Right renal cortex interstitium (tissue), 3 donors: ENCODE measurements at places on chromosomes 11 and 22.

DNA sequence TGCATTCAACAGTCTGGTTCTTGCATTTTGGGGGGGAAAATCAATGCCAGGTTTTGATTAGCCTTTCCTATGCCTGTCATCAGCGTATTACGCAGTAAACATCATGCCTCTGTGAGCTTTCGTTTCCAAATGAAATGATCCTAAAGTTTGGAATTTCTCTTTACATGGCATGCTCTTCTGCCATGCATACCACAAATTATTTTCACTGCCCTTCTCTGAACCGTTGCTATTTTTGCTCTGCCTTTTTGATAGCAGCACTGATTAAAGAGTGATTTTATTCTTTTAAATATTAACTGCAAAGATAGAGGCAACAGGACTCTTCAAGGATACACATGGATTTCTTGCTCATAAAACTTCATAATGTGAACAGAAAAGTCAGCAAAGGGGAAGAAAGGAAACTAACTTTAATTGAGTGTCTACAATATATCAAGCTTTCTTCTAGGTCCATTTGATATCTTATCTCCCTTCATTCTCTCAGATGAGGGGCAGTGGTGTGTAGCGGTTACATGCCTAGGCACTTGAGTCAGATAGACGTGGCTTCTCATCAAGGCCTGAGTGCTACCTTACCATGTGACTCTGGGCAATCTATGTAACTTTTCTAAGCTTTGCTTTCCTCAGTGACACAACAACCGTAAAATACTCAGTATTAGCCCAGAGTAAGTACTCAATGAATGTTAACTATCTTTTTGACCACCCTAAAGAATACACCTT lies 25.0 kb upstream of the FZD4 start:
- no peak for DNase-seq

DNA sequence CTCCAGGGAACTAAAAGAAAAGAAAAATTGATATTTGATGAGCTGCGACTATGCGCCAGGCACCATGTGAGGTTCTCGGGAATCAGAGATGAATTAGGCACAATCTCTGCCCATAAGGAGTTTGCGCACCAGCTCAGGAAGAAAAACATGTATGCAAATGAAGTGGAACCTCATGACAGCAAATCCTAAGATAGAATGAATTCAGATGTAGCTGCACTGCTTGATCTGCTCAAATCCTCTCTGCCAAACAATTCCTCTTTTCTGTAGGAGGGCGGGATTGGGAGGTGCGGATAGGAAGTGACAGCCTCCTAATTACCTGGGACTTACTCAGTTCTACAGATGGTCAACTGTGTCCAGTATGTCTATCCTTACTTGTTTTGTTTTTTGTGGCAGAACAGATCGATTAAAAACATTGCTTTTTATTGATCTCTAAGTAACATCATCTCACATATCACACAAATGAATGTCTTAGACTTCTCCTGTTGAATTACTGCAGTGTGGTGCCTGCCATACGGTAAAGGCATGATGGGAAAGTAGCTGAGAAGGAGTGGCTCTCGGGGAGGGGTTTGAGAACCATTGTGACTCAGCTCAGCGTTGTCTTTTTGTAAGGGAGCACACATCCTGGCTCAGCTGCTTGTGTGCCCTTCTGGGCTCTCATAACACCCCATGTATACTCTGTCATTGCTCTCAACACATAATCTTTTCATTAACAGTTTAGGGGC lies 13.9 kb downstream of the CRTAM start:
- no peak for DNase-seq

GRCh38 chr11:77589181-77589520 lies 602 bp upstream of the AQP11 start:
- peak; percentile 10 for DNase-seq

DNA sequence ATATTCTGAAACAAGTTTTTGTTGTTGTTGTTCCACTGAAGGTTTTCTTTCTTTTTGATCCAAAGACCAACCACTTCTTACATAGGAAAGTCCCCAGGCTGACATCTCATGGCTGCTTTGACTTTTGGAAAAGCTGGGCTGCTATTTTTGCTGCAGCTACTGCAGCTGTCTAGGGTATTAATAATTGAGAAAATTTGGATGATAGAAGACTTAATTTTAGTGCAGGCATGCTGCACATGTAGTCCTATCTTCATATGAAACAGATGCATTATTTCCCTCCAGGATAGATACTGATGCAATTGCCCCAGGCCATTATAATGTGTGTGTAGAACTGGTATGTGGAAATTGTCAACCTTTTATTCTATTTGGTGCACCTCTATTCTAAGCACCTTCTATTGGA lies 131.4 kb downstream of the NAV2 start:
- DNase-seq: no peak

GRCh38 chr22:24230911-24231656 lies 13.8 kb downstream of the GGT5 start:
- no peak for DNase-seq

- DNase-seq: no peak
Measured at GRCh38 chr11:128949791-128950454, 7.3 kb upstream of the TP53AIP1 start.

DNA sequence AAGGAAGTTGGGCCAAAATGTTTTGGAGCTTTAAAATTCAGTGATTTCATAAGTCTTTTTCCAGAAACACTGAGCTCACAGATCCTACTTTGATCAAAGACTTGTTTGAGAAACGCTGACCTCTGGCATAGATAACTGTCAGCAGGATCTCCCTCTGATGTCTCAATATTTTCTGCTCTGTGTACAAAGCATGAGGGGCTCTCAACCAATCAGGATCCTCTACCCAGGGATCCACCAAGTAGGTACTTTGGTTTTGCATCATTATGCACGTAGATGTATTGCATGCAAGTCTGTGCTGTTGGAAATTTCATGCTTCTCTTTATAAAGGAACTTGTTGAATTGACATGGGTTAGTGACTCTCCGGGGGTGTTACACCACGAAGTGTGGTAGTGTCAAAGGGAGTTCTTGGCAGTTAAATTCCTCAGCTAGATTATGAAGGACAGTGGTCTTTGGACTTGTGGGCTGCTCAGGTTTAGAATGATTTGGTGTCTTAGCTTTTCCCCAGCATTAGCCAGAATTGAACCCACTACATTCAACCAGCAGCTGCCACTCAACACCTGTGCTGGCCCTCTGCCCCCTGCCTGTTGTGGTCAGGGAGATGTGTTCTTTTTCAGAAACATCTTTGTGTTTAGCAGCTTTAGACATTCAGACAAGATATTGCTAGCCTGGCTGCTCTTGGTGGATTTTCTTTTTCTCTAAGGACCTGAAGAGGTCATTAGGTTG lies 1.7 kb upstream of the DIXDC1 start:
- no peak for DNase-seq

GRCh38 chr11:2730272-2731129 lies 30.7 kb upstream of the KCNQ1OT1 start:
- DNase-seq: no peak

- no peak for DNase-seq
Measured at GRCh38 chr11:14269692-14270573, 89.0 kb downstream of the RRAS2 start.
